ENCODE measurements at places on chromosomes 3 and 15.

DNA sequence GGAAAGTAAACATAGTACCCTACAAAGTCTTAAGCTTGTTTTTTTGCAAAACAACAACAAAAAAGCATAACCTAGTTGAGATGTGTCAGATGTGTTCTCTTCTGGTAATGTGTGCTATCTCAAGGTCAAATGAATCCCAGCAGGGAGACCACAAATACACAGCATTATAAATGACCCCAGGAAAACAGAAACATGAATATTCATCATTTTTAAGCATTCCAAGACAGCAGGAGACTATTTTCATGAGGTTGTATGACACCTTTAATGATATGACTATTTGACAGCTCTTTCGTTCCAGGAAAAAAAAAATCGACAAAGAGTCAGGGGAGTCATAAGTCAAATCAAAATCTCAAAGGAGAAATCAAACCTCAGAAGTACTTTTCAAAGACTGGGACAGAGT is 62.7 kb upstream of the CBLB start:
- no peak for ATAC-seq

- no peak for ATAC-seq
These were observed 27.1 kb downstream of the SPSB4 start for GRCh38 chr3:141078200-141078599.

GRCh38 chr3:177771780-177772179 is 574.5 kb upstream of the TBL1XR1 start:
- no peak for ATAC-seq

- ATAC-seq = no peak
These were observed 562.6 kb upstream of the DPPA4 start for GRCh38 chr3:109899925-109900324.

GRCh38 chr3:30193625-30194044 is 412.8 kb upstream of the TGFBR2 start:
- no peak for ATAC-seq

DNA sequence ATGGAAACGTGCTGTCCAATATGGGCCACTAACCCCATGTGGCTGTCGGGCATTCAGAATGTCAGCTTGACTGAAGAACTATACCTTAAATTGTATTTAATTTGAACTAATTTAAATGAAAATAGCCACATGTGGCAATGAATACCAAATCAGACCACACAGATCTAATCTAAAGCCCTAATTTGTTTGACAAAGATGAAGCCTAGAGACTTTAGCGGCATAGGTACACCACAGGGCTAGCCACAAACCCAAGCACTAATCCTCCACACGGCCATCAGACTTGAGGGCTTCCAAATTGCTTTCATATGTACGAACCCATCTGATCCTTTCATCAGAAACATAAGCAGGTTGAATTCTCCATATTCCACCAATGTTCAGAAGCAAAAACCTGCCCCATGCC is 81.4 kb downstream of the SHQ1 start:
- ATAC-seq = no peak

GRCh38 chr3:23385327-23385726 is 182.2 kb downstream of the UBE2E2 start:
- no peak for ATAC-seq

GRCh38 chr3:102182162-102182561 is 252.7 kb upstream of the ZPLD1 start:
- ATAC-seq = no peak

DNA sequence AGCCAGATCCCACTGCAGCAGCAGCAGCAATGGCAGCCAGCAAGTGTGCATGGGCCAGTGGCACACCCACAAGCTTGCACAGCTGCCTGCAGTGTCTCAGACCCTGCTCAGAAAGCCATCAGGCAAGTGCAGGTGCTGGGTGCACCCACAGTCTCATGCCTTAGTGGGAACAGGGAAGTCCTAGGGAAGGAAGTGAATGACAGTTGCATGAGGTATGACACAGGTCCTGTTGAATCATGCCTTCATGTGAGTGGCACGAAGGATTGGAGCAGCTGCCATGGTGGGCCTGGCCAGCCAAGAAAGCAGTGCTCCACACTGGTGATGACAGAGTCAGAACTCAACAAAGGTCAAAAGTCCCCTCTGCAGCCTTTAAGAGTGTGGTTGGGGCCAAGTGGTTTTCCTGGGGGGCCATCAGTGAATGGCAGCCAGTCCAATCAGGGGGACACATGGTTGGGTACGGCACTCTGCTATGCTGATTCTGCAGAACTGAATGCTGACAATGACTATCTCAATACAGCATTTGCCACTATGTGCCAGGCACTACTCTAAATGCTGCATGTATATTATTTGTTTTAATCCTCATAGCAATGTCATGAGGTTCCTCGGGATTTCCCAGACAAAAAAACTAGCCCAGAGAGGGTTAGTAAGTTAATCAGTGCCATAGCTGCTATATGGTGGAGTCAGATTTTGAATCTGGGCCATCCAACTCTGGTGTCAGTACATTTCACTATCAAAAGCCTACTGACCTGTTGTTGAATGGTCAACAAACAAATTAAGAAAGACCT is 94.3 kb downstream of the AQP9 start:
- no peak for ATAC-seq

- ATAC-seq = no peak
These were observed 547.3 kb downstream of the MECOM start for GRCh38 chr3:169116056-169116693.

DNA sequence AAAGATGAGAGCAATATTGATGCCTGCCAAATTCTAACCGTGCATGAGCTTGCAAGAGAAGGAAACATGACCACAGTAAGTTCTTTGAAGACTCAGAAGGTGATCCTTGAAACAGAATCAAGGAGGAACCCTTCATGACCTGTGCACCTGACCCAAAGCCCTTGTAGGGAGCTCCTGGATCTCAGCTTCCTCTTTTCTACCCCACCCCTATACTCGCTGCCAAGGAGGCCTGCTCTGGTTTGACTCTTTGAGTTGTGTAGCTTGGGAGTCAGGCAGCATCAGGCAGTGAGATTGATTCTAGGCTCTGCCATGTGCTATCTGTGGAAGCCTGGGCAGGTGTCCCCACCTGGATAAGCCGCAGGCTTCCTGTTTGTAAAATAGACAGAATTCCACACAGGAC is 10.6 kb downstream of the TTC21A start:
- ATAC-seq = no peak

DNA sequence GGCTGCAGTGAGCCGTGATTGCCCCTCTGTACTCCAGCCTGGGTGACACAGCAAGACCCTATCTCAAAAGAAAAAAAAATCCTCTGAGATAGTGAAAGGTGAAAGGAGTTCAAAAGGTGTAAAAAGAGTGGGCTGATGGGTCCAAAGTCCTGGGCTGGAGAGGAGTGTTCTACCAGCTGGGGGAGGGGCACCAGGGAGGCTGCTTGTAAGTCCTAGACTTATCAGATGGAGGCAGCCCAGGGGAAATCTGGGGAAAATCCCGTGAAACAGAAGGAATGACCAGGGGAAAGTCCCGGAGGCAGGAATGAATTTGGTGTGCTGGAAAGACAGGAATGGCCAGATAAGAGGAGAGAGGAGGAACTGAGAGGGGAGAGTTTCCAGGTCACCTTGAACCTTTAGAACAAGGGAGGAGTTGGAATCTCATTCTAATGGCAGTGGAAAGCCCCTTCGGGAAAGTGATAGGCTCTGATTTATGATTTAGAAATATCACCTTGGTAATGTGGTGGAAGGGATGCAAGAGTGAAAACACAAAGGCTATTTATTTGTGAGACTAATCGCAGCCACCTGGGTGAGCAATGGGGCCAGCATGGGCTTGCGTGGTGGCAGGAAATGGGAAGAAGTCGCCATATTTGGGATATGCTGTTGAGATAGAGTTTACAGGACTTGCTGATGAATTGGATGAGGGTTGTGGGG is 23.4 kb upstream of the PPP4R2 start:
- no peak for ATAC-seq

- ATAC-seq = no peak
These were observed 84.7 kb downstream of the NCEH1 start for GRCh38 chr3:172626021-172626640.

Measured in activated T-helper 17 cell treated with anti-CD3 and anti-CD28 coated beads, Interleukin-2, amount 50 U/mL, for 72 hours (primary cell).